BJ (cell line): ENCODE measurements at places on chromosomes 7 and 10.

- no peak for DNase-seq
Observed at GRCh38 chr7:143929224-143929920, 5.7 kb upstream of the OR2F2 start.

- no peak for DNase-seq
Observed at GRCh38 chr10:132185601-132186487, 904 bp upstream of the DPYSL4 start.

- no peak for DNase-seq
Observed at GRCh38 chr7:94011714-94012353, 7.7 kb upstream of the BET1 start.

GRCh38 chr7:388961-389701, 99.2 kb downstream of the FOXL3 start:
- DNase-seq = no peak

- no peak for DNase-seq
Observed at GRCh38 chr10:48844616-48845015, 95.0 kb downstream of the LRRC18 start.

DNA sequence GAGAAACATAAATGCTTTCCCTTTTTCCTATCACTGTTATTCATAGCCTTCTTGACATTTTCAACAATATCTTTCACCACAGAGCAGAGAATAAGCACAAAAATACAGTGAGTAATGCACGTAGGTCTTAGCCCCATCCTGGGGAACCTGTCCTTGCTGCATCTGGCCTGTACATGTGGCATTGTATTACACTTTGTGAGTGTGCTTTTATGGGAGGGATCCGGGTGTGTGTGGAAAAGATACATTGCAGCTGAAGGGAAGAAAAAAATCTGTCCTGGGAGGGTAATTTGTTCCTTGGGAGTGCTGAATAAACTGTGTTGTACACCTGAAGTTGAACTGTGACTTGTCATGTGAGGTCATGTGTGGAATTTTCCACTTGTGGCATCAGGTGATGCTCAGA, 422.7 kb upstream of the LRGUK start:
- no peak for DNase-seq

- no peak for DNase-seq
Observed at GRCh38 chr10:87983716-87984115, 120.3 kb downstream of the PTEN start.

DNA sequence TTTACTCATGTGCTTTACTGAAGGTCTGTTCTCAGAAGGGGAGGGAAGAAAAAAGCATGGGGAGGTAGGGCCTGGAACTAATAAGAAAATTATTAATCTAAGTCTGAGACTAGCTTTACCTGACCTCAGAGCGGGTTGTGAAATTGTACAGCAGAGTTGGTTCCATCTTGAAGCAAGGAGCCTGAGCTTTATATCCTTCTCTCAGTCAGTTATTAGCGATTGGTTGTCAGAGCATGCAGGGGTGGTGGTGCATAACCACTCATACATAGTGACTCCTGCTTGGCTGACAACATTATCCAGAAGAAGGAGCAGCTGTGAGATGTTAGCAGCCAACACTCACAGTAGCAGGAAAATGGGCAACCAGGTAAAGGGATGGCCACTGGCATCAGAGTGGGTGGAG, 976.3 kb upstream of the LRRTM3 start:
- no peak for DNase-seq

GRCh38 chr7:9796241-9796640, 1177.4 kb upstream of the PHF14 start:
- no peak for DNase-seq

GRCh38 chr7:30164567-30164966, 29.8 kb downstream of the MTURN start:
- no peak for DNase-seq

GRCh38 chr7:108455551-108455997, 662 bp downstream of the NRCAM start:
- DNase-seq = no peak

DNA sequence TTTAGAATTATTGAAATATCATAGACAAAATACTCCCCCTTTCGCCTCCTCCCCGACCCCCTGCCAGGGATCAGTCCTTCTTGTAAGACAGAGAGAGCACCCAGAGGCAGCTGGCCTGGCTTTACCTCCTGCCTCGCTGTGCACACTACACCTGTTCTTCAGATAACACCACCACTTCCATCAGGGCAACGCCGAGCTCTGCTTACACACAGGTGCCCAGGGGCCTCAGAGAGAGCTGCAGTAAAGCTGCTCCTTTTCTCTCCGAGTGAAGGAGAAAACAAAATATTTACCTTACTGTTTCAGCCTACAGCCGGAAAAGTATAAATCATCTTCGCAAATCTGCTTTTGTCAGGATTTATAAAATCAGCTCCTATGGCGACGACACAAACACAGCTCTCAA, 80.7 kb downstream of the HIPK2 start:
- DNase-seq = no peak

- DNase-seq = no peak
Observed at GRCh38 chr7:141427134-141427533, 124.1 kb upstream of the AGK start.

DNA sequence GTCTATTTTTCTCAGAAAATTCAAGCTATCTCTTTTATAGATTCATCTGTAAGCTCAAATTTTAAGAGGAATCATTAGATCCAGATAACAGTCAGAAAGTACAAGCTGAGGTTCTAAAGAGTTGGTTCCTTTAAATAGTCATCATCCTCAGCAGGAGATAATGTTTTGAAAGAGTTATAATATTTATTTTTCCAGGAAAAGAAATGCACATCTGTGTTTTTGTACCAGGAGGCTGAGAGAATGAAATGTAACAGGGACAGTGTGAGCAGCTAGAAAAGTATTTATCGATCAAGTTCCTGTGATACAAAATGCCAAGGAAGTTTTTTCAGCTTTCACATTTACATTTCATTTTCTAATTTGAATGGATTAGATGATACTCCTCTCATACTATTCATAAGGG, 120.2 kb upstream of the LRRTM3 start:
- DNase-seq = no peak

- peak; percentile 39 for DNase-seq
Observed at GRCh38 chr7:108222236-108222892, 92.2 kb upstream of the LAMB4 start.

DNA sequence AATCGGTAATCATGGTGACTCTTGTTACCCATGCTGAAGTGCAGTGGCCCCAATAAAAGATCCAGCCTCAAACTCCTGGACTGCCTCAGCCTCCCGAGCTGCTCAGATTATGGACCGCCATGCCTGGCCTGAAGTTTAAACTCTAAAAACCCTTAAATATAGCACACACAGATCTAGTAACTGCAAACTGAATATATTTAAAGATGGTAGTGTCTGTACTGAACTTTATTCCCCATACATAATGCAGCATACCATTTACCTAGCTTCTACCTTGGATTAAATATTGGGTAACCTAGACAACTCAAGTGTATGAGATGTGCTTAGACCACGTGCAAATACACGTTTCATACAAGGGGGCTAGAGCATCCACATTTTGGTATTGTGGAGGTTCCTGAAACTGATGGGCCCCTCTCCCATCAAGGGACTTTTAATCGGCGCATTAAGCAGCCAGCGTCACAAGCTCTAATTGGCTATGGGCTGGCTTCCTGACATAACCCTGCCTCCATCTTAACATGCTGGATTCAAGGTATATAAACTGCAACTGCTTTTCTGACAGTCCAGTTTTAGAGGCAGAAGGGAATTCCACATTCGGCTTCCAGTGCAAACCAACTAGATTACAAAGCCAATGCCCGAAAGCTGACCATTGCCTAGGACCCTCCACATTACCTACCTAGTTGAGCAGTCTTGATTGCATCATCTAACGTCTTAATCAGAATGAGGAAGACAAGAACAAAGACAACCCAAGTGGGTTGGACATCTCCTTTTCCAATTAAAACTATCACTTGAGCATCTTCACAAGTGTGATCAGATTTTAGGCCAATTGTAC, 13.0 kb downstream of the HNRNPA2B1 start:
- DNase-seq = no peak

DNA sequence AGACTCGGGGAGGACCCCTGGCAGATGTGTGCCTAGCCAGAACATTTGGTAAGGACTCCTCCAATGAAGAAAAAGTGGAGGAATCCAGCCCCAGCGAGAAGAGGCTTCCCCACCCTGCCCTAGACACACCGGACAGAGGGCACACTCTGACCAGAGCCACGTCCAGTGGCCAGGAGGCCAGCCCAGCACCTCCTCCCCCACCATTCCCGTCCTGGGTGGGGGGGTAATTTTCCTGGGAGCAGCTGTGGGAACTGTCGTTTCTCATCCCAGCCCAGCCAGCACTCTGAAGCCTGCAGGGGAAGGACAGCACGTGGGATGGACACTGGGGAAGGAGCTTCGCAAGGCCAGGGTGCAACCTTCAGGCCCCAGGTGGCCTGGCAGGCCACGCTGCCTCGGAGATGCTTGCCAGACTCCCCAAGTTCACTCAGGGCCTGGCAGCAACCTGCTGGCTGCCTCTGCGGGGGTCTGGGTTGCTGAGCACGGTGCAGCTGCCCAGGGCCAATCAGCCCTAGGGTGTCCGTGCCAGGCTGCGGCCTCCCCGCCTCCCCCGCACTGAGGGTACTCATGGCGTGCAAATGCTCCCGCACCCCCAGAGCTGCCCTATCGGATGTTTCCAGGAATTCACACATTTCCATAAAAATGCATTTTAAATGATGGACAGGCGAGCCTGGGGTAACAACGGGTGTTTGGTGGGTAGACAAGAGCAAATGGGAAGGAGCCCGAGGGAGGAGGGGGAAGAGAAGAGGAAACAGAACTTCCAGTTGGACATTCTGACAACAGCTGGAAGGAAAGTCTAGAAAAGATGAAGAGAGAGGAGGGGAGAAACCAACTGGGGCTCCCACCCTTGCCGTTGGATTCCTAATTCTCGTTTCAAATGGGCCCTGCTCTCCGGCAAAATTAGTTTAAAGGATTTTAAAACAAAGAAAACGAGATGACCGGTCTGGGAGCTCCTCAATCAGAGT, 1.9 kb upstream of the EN2 start:
- DNase-seq = no peak

DNA sequence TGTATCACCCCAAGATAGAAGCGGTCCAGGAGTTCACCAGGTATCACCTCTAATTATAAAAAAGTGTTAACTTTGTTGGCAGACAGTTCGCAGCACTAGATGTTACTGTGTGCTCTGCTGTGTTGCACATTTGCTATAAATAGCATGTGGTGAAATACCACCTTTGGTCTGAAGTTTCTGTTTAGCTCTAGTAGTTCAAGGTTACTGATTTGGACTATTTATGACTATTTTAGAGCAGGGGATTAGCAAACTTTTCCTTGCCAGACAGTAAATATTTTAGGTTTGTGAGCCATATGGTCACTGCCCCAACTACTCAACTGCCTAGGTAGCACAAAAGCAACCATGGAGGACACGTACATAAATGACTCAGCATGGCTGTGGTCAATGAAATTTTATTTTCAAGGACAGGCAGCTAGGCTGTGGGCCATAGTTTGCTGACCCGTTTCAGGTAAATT, 16.5 kb downstream of the DENND10 start:
- peak; percentile 52 for DNase-seq

- DNase-seq = no peak
Observed at GRCh38 chr7:51901489-51901840, 584.9 kb upstream of the COBL start.

DNA sequence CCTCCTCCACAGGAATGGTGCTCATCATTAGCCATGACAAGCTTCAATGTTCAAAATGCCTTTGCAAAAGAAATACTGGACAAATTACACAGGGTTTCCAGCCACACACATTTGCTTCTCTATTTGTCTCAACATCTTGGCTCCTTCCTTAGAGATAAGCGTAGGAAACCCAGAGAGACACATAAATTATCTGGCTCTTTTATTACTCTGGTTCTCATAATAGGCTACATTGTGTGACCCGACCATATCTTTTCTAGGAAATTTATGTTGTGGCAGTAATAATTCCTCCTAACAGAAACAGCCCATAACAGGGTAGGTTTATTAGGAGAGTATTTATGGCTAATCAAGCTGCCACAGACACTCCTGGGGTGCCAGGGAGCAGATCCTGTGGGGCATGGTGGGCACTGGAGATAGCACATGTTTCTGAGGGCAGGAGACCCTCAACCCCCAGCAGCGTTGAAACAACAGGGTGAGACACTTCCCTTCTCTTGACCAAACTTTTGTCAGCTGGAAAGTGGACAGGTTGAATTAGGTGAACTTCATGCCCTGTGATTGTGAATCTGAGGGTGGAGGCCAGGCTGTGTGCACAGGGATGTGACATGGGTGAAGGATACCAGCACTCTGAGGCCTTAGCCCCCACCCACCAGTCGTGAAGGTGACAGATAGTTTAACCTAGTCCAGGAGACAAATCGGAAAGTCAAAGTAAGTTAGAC, 295.9 kb upstream of the ZNF32 start:
- no peak for DNase-seq

- DNase-seq = no peak
Observed at GRCh38 chr10:47300429-47300931, 483 bp downstream of the GDF10 start.

DNA sequence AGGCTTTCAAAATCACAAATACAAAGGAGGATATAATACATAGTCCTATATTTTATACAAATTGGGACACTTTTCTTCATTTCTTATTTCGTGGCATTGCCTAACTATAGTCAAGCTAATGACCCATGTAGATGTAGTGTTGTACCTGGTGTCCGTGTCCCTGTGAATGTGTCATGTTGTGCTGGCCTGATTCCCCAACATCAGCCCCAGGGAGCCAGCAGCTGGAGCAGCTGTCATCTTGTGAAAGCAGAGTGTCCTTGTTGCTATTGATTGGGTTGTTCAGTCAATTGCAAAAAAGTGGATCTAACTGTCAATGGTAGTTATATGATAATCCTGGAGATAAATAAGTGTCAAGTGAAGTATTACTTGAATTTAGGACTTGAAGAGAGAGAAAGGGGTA, 86.3 kb downstream of the KAT6B start:
- DNase-seq = no peak

- DNase-seq = no peak
Observed at GRCh38 chr7:79461660-79462059, 8.2 kb upstream of the MAGI2 start.
